Endothelial cell (in vitro differentiated cells): ENCODE measurements at places on chromosomes 13 and 19.
A peak's percentile ranks its signal among the peaks of the same experiment; 100 is the strongest.

DNA sequence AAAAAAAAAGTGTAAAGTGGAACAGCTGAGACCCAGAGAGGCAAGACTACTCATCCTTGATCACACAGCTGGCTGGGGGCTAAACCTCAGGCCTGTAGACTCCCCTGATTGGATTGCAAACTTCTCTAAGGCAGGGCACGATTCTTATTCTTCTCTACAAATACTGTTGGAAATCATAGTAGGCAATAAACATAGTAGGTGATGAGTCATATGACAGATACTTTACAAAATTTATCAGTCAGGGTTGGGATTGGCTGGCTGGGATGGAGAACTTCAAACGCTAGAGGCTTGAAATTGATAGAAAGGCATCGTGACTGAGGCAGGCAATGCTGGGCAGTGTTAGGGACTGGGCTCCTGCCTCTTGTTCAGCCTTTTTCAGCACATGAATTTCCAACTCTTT lies 5.9 kb upstream of the MATK start:
- no peak for DNase-seq

- no peak for DNase-seq
These were observed 144.2 kb upstream of the ZNF507 start for GRCh38 chr19:32201211-32201610.

DNA sequence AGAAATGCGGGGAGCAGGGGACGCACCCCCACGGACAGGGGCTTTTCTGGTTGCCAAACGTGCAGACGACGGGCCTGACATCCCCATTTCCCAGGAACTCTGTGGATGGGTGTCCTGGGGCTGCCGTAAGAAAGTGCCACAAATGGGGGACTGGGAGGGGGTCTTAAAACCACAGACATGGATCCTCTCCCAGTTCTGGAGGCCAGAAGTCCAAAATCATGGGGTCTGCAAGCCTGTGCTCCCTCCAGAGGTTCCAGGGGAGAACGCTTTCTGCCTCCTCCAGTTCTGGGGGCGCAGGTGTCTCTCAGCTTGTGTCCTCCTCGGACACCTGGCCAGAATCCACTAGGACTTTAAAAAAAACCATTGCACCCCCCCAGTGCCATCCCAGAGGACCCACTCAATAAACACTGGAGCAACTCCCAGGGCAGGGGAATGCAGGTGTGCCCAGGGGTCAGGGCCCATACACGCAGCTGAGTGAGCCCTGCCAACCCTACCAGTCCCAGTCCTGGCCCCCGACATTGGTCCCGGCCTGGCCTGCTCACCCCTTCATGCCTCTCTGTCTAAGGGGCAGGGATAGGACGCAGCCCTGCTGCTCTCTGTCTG lies 103.9 kb downstream of the GADD45B start:
- no peak for DNase-seq

GRCh38 chr13:113356596-113356995 lies 7.3 kb downstream of the GRTP1 start:
- no peak for DNase-seq

DNA sequence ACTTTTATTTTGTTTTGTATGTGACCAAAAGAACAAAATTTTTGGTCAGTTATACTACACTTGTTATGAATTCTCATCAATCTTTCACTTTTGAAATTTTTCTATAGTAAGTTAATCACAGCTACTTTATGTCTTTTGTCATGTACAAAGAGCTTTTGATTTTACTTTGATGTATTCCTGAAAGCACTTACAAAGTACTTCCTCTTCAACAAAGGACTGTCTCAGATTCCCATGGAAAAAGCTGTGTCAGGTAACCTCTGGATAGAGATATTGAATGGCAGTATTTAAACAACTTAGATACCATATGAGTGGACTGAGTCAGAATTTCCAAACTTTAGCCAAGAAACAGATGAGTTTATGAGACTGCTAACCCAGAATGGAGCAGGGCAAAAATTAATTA lies 689.3 kb upstream of the ATXN8OS start:
- DNase-seq = no peak

DNA sequence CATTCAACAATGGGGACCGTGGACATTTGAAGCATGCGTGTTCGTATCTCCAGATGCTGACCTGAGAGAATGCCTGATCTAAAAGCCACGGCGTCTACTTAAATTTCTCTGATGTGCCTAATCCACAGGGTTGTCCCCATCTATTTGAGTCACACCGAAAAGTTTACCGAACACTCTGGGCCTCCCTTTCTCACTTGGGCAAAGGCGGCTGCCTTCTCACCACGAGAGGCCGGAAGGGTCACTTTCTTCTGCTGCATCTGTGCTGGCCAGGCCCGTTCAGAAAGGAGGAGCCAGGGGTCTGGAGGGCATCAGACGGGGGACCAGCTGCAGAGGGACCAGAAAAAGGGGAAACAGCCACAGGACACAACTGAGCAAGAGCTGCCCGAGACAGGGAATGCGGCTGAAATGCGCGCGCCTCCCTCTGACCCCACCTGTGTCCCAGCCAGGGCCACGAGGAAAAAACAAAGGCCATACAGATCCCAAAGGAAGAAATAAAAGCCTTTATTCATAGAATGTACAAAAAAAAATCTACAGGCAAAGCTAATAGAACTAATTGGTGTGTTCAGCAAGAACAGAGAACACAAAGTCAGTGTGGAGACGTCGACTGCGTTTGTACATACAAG lies 71.3 kb upstream of the C13orf46 start:
- no peak for DNase-seq

DNA sequence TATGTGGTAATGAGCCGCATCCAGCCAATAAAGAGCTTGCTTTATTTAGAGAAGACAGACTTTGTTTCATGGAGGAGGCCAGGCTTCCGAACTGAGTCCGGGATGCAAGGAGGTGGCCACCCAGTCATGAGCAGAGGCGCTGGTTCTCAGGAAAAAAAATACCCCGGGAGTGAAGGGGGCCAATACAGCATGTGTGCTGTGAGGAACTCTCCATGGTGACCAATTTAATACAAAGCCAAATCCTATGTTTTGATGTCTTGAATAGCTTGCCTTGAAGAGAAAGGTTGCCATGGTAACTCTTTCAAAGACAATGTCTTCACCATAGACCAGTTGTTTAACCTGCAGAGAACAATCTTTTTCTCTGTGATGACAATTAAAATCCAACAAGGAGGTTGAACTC lies 43.4 kb upstream of the PDCD5 start:
- DNase-seq = no peak

DNA sequence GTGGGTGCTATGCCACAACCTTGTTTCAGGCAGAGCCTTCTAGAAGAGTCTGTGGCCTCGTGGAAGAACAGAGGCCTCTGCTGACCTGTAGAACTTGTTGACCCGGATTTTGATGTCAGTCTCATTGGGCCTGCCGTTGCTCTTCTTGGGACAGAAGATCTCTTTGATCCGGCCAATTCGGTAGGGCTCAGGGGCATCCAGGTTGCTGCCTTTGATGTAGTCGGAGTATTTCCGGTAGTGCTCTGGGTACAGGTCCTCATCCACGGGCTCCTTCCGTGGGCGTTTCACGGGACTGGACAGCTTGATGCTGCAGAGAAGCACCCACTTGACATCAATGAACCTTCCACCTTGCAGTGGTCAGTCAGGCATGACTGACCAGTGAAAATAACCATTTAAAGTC lies 24.0 kb upstream of the EIF3G start:
- DNase-seq = no peak

DNA sequence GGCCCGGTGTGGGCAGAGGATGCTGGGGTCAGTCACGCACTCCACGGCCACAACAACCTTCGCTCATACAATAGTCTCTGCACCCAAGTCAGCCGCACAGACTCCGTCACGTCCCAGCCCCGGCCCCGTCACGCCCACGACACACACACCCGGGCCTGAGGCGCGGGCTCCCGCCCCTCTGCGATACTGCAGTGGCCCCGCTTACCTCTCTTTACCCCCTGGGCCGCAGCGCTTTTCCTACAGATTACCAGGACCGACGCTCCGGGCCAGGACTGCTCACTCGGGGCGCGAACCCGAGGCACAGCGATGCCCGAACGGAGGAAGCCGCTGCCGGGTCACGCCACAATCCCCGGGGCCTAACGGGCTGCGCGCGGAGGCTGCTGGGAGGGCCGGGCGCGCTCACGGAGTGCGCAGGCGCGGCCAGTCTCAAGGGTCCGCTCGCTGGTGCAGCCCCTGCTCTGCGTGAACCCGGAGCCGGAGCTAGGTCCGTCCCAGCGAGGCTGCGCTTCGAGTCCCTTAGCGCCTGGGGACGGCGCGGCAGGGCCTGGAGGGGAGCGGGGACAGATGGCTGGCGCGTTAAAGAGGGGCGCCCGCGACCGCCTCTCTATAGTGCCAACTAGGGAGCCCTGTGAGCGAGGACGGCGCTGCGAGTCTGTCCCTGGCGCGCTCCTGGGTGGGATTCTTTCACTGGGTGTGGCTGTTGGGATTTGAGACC lies at the start of gene ZFP82:
Gene ZFP82, minus strand, starts transcription at position 358 of the 715 bp plus-strand sequence. CDS start 8,855 bp downstream, outside the sequence.
- DNase-seq = peak; percentile 89

GRCh38 chr13:48874165-48874564 lies 101.5 kb upstream of the FNDC3A start:
- DNase-seq = no peak

DNA sequence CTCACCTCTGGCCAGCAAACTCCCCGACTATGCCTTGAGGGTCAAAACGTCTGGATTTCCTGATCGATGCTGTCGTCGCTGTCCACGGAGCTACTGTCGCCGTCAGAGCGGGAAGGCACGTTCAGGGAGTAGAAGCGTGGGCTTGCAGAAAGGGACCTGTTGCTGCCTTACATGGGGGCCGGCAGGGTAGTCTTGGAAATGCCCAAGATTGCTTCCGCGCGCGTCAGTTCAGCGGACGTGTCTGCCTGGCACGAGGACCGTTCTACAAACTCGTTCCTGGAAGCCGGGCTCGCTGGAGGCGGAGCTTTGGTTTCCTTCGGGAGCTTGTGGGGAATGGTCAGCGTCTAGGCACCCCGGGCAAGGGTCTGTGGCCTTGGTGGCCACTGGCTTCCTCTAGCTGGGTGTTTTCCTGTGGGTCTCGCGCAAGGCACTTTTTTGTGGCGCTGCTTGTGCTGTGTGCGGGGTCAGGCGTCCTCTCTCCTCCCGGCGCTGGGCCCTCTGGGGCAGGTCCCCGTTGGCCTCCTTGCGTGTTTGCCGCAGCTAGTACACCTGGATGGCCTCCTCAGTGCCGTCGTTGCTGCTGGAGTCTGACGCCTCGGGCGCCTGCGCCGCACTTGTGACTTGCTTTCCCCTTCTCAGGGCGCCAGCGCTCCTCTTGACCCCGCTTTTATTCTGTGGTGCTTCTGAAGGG lies 15.4 kb downstream of the RB1 start:
- no peak for DNase-seq

DNA sequence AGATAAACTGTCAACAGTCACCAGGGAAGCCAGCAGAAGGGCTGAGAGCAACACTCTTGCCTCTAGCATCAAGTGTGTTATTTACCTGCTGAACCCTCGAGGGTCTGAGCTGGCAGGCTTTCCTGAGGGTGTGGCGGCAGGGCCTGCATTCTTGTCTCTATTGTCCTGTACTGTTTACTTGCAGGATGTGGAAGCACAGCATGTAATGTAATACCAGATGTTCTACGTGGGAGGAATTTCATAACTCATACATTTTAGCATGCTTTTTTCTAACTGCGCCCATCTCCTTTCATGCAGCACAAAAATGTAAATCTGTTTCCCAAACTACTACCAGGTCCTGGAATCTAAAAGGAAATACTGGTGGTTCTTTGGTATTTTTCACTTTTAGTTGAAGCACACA lies 153.1 kb downstream of the RGCC start:
- no peak for DNase-seq

DNA sequence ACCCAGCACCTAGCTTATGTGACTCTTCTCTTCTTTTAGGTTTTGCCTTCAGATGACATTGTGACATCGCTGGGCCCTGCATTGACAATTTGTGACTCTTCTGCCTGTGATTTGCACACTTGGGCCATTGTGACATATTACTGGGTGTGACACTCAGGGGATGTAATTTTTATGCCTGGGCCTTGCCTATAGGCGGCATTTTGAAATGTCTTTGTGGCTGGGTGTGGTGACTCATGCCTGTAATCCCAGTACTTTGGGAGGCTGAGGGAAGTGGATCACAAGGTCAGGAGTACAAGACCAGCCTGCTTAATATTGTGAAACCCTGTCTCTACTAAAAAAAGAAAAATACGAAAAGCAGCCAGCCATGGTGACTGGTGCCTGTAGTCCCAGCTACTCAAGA lies 28.4 kb upstream of the ZNF681 start:
- DNase-seq = no peak

- no peak for DNase-seq
These were observed 11.6 kb upstream of the DCLK1 start for GRCh38 chr13:36142735-36143134.

DNA sequence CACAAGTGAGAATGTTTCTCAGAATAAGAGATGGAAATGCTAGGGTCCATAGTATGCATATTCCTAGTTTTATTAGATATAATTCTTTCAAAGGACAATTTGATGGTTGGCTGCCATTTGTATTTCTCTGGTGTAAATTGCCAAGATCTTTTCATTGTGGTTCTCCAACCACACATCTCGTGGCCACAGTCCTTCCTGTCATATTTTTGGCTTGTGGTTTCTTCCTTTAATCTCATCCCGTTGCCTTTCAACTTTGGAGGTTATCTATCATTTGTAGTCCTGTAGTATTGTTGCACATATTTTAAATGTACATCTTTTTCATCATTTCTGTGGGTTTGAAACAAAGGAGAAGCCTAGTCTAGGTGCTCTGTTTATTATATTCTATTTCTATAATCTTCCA lies 61.2 kb downstream of the WASF3 start:
- DNase-seq = no peak

DNA sequence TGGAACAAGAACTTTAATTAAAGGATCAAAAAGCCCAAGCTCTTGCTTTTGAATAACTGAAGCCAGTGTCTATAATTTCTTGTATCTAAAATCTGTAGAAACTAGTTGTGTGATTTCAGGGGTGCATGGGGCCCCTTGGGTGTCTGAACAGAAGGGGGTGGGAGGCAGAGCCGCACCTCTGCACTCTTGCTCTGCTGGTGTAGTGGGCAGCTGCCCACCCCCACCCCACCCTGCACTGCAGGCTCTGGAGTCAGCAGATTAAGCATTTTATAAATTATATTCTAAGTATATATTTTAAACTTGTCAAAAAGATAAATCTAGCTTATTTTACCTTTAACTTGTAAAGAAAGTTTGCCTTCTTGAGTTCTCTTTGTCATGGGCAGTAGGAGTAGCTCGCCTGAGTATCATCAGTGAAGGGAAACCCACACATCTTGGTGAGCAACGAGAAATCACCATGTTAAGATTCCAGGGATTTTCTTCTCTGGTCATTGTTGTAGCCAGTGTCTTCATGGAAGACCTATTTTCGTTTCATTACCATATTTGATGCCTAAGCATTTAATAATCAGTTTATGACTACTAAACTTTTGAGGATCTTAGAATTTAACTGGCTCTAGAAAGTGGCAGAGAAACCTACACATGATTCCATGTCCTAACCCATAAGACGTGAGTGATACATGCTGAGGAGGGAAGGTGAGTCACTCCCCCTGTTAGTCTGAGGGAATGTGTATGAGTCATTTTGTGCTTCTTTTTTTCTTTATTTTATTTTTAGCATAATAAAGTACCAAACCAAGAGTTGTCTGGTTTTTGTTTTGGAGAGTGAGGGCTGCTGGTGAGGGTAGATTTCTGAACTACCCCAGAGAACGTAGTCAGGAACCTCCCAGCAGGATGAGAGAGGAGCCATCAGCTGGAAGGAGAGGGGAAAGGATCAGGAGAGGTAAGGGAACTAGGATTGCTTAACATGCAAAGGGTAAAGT lies 7.7 kb downstream of the UBE2L5 start:
- DNase-seq = no peak

- DNase-seq = no peak
These were observed 1.3 kb upstream of the ZSCAN22 start for GRCh38 chr19:58325311-58326022.

- no peak for DNase-seq
These were observed 7.7 kb downstream of the REXO1 start for GRCh38 chr19:1840541-1841115.
